ENCODE measurements at places on chromosomes 4 and X.

- DNase-seq = no peak
These were observed 5.9 kb upstream of the PLA2G12A start for GRCh38 chr4:109735566-109736365.

DNA sequence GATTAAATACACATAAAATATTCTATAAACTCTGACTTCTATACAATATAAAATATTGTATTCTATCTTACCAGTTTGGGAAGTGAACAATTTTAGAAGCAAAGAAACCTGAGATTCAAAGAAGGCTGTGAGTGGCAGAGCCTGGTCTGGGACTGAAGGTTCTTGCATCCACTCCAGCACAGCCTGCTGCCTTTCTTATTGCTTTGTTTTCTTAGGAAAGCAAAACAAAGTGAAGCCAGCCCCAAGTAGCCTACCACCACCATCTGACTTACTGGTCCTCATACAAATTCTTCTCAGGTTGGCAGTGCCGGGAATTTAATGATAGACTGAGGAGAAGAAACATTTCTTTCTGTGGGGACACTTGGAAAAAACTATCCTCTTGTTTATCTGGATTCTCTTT is 129.7 kb upstream of the SMAD1 start:
- no peak for DNase-seq

DNA sequence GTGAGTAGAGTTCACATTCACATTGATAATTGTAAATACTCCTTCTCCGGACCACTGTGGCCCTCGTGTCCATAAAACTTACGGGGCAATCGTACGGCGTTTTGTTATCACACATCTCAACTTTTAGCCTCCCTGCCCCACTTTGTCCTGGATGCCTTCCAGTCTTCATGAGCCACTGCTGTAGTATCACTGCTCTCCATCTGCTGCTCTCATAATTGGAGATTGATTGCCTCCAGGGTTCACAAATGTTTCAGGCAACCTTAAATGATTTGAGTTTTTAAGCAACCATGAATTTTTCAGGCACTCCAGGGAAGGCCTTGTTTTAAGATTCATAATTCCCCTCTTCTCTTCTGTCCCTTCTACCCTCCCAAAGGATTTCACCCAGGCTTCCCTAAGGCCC is 28.4 kb downstream of the ALPK1 start:
- no peak for DNase-seq

GRCh38 chrX:115259238-115259875 is 25.5 kb upstream of the LRCH2 start:
- DNase-seq = no peak

GRCh38 chrX:36908801-36909675 is 99.1 kb upstream of the FAM47C start:
- no peak for DNase-seq

- DNase-seq = peak; percentile 19
These were observed 2182.9 kb upstream of the TENM3 start for GRCh38 chr4:180060159-180060889.

Measured in right renal pelvis (tissue), 4 donors.